Nephron progenitor cell (in vitro differentiated cells): ENCODE measurements at places on chromosomes 4 and X.

DNA sequence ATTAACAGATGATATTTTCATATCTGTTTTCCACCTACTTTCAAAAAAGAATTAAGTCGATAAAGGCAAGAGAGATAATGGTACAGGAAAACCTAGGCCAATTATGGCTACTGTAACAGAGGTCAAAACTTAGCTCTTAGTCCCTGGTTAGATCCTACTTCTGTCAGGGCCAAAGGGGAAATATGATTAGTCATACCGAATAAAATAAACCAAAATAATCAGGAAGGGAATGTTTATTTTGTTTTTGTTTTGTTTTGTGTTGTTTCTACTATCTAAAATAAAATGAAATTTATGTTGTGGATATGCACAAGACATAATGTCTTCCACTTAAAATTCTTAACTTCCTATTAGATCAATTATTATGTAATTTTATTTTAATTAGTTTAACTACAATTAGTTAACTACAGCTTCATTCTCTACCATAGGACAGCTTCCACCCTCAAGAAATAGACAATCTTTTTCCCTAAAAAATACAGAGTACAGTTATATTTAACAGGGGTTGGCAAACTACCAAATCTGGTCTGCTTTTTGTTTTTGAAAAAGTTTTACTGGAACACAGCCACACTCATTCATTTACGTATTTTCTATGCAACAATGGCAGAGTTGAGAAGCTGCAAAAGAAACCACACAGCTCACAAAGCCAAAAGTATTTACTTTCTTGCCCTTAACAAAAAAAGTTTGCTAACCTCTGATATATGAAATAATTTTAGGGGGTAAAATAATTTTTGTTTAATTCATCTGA lies 25.4 kb downstream of the TMEM47 start:
- no peak for DNase-seq

GRCh38 chrX:14798805-14799397 lies 74.0 kb downstream of the FANCB start:
- DNase-seq: no peak

- peak; percentile 46 for DNase-seq
These were observed 69.8 kb upstream of the TMEM33 start for GRCh38 chr4:41865306-41865980.

GRCh38 chr4:112279882-112280315 lies 5.8 kb downstream of the TIFA start:
- no peak for DNase-seq

- no peak for DNase-seq
These were observed 375.4 kb upstream of the PITX2 start for GRCh38 chr4:110998320-110998719.

DNA sequence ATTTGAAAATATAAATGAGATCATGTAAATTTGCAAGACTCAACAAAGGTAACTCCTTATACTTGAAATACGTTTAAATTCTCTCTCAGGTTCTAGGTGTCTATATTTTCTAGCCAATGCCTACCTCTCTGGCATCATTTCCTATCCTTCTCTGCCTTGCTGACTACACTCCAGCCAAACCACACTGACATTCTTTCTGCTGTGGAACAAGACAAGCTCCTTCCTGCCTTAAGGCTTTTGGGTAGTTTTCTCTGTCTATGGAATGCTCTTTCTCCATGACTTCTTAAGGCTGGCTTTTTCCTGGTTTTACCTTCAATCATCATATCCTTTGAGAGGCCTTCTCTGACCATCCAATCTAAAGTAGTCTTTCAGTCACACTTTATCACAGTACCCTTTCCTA lies 201.0 kb downstream of the SPRY1 start:
- DNase-seq: no peak

DNA sequence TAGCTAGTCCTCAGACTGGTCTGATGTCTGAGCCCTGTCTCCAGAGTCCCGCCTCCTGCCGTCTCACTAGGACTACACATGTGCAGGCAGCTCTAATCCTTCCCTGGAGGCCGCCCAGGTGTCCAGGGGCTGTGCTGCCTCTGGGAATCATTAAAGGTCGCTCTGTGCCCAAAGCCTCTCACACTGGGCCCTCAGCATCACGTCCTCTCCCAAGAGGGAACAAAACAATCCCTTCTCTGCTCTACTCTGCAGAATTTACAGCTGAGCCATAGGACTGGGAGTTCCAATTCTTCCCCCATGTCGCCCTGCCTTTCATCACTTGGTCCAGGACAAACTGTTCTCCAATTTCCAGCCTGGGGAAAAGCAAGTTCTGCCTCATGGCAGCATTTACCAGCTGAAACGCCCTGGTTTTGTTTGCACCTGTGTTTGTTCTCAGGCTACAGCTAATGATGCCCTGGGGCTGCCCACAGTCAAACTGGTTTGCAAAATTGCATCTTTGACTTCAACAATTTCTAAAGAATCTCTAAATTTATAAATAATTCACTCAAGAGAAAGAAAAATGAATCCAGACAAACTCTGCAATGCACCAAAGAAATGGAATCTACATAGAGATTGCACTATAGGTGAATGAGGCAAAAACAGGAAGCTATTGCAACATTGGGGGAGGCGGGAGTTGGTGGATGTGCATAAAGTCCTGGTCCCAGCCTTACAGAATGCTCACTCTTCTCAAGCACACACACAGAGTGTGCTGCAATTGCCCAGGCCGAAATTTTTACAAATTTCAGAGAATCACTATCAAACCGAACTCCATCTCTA lies 7.2 kb upstream of the MRFAP1 start:
- DNase-seq: no peak
